ENCODE measurements at places on chromosomes 7 and 10.

GRCh38 chr10:29392376-29393021 is 103.6 kb downstream of the LYZL1 start:
- peak; percentile 44 for DNase-seq

DNA sequence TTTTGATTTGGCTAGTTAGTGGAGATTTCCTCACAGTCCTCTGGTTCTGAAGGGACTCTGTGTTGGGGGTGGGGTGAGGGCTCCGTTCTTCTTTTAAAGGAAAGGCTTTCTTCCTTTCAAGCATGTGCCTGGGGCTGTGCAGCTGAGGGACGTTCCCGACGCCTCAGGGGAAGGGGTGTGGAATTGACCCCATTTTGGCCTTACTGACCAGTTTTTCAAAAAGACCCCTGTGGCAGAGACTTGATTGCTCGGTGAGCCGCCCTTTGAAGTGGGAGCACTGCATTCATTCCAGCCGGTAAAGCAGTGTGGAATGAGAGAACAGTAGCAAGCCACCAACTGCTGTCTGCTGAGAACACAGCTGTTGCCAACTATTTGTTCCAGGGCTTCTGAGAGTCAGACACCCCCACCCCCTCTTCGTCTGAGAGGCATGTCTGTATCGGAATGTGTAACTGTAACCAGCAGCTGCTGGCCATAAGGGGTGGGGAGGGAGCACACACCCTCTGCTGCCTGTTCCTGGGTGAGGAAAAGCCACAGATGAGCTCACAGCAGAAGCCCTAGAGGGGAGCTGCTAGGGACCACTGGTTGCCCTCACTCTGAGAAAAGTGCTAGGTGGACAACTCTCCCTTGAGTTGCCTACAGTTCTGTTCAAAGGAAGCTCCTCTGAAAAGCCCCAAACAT is 33.2 kb downstream of the WBP1L start:
- no peak for DNase-seq

GRCh38 chr7:130008941-130009847 is 42.0 kb downstream of the ZC3HC1 start:
- no peak for DNase-seq

- DNase-seq = no peak
Measured at GRCh38 chr10:35178331-35178730, 51.7 kb downstream of the CREM start.

GRCh38 chr10:43194266-43194665 is 56.0 kb downstream of the CSGALNACT2 start:
- no peak for DNase-seq

DNA sequence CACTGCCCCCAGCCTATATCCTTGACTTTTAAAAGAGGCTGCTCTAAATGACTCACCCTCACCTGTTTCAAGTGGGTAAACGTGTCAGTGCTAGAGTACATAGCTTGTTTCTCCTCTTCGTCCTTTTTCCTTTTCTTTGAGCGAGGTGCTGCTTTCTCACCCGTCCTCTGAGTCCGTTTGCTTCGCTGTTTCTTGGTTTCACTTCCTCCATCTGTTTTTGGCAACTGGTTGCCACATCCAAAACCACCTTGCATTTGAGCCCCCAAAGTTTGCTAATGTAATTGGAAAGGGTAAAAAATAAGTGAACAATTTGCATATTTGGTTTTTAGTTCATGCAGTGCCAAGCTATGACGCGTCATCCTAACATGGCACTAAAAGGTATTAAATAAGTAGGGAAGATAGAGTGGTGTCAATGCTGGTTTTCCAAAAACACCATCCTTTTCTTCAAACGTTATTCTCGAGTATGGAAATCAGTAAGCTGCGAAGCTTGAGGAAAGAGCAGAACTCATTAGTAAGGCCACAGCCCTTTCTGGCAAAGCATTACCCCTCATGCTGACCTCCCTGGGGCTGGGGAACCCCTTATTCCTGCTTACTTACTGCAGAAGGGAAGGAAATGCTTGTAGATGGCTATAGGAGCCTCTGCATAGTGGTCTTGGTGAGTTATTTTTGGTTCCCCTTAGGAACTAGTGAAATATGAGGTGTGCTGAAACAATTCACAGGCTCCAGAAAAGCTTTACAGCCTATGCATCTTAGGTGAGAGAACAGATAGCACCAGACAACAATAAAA is 133.5 kb downstream of the GALNT11 start:
- DNase-seq = no peak

DNA sequence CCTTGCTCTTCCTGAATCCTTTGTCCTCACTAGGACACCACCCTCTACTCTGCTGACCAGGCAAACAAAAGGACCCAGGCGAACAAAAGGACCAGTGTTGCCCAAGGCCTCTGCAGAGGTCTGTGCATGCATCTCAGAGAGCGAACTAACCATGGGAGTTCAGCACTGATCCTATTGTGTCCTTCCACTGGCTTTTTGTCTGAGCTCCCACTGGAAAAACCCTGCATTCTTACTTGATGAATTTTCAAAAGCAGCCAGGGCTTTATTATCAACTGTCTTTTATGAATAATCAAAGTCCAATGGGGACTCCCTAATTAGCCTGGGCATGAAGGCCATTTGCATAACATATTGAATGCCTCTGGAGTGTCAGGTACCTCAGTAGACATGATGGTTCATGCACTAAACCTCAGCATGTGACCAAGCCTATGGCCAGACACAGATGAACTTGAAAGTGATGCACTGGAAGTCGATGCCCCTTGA is 140.6 kb downstream of the KCNMA1 start:
- no peak for DNase-seq

GRCh38 chr10:89121764-89122020 is 85.4 kb downstream of the CH25H start:
- no peak for DNase-seq

DNA sequence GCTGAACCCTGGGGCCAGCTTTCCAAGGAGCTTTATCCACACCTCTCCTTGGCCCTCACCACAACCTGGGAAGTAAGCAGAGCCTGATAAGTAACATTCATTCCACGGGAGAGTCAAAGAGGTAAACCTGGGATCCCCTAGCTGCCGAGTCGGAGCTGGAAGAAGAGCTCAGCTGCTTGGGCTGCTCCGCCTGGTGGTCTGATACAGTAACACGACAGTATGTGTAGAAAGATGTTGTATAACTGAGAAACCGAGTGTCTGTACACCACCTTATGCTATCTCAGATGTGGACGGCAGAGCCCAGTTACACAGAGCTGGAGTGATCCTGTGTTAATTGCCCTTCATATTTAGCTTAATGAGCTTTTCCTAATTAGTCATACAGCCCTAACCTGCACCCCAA is 151.3 kb upstream of the KMT2E start:
- no peak for DNase-seq

DNA sequence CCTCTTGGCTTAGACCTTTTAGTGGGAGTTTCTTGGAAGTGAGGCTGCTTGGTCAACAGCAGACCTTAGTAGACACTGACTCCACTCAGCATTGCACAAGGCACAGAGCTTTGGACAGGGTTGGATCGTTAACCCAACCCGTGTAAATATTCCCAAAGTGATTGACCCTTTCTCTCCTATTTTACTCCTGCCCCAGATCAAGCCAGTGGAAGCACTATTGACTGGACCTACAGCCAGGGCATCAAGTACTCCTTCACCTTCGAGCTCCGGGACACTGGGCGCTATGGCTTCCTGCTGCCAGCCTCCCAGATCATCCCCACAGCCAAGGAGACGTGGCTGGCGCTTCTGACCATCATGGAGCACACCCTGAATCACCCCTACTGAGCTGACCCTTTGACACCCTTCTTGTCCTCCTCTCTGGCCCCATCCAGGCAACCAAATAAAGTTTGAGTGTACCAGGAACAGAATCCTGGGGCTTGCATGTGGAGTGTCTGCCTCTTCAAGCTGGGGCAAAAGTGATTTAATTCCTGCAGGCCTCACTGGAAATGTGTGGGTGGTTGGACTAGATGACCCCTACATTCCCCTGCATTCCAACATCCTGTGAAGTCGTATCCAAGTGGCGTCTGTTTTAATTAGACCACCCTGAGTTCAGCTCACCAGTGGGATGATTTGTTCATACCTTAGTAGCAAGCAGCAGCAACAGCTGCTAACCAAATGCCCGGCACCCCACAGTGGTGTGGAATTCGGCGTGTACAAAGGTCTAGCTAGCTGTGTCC is 7.5 kb downstream of the CPA1 start:
- no peak for DNase-seq

- DNase-seq = no peak
Measured at GRCh38 chr7:29840701-29841100, 34.4 kb downstream of the WIPF3 start.

DNA sequence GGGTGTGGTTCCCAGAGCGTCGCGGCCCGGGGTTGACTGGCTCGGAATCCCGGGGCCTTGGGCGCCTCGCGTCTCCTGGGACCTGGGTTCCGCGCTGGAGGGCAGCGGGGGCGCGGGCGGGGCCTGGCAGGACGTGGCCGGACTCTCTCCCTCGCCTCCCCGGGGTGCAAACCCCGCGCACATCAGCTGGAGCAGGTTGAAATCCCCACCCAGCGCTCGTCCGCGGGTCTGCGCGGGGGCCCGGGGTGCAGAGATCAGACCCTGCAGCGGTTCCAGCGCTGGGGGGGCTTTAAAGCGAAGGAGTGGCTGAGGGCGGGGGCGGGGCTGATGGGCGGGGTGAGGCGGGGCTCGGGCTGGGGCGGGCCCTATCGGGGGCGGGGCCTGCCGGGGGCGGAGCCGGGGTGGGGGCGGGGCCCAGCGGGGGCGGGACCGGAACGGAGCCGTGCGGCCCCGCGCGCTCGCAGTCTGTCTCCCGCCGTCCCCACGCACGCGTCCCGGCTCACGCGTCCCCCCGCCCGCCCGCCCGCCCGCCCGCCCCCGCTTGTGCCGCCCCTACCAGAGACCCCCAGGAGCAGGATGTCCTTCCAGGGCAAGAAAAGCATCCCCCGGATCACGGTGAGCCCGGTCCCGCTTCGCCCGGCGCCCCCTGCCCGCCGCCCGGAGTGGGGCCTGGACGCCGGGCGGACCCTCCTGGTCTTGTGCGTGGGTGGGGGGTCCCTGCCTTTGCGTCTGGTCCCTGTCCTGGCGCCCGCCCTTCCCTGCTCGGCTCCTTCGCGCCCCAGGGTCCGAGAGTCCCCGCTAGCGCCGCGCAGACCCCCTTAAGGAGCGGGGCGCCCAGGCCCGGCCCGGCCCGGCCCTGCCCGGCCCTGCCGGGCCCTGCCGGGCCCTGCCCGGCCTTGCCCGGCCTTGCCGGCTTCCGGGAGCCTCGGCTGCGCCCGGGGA is at the start of gene DPYSL4:
DPYSL4 (plus strand) TSS at position 461 of the 942 bp plus-strand sequence; CDS start at position 577, 116 bp downstream.
- DNase-seq = peak; percentile 50

- DNase-seq = no peak
Measured at GRCh38 chr7:102193806-102194205, 92.9 kb upstream of the SH2B2 start.

GRCh38 chr7:132501956-132502355 is 74.3 kb downstream of the PLXNA4 start:
- DNase-seq = no peak

DNA sequence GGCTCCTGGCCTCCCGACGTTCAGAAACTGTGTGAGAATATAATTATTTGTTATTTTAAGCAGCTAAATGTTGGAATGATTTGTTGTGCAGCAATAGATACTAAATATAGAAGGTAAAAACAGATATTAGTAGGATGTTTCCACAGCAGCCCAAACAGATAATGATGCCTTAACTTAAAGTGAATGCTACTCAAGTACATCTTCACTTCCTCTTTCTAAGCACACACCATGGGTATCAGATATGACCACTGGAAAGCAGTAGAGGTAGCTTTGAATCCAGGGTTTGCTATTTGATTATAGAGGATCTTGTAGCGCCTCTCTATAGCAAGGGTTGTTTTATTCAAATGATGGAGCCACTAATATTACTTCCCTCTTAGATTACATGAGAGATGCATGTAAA is 38.2 kb upstream of the BET1 start:
- DNase-seq = no peak

GRCh38 chr10:93768892-93769291 is 11.2 kb downstream of the LGI1 start:
- no peak for DNase-seq

DNA sequence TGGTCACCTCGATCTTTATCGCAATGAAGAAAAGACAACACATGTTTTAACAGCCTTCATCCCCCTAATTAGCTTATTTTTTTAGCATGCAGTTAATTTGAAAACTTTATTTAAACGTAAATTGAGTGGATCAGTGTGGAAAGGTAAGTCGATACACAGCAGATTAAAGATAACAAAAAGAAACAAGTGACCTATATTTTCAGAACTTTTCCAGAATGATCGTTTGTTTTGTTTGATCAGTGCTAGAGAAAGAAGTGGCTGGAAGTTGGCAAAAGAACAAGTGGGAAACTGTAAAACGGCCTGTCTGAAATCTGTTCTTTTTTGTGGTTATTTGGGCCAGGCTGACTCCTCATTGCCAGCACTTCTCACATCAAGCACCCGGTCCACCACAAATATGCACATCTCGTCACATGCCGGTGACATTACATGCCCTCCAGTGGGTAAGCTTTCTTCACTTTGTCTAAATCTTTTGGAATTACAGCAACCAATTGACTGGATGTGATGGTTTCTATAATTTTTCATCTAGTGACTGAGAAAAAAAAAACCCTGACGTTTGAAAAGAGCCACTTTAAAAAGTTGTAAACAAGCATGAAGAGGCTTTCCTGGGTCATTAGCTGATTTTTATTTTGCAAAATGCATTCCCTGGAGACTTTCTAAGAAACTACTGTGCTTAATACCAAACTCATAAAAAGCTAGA is 33.2 kb downstream of the C7orf33 start:
- DNase-seq = no peak

DNA sequence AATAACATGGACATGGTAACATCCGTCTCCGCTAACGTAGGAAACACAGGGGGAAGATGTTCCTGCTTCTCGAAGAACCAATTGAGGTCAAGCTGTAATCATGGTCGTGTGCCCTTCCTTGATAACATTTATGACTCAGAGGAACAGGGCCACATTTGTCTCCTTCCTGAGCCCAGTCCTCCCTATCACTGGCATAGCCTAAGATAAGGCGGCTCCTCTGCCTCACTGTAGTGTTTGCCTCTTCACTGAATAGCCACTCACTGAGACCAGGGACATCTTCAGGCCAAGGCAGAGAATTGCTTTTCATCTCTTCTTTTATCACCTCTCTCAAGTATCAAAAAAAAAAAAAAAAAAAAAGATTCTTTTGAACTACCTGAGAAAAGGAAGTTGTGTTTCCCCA is 5.4 kb upstream of the GRM8 start:
- DNase-seq = no peak

- no peak for DNase-seq
Measured at GRCh38 chr10:132521466-132522102, 16.0 kb upstream of the INPP5A start.

- no peak for DNase-seq
Measured at GRCh38 chr10:113612154-113612553, 51.7 kb downstream of the NRAP start.

- no peak for DNase-seq
Measured at GRCh38 chr10:131578472-131578970, 267.0 kb upstream of the TCERG1L start.

DNA sequence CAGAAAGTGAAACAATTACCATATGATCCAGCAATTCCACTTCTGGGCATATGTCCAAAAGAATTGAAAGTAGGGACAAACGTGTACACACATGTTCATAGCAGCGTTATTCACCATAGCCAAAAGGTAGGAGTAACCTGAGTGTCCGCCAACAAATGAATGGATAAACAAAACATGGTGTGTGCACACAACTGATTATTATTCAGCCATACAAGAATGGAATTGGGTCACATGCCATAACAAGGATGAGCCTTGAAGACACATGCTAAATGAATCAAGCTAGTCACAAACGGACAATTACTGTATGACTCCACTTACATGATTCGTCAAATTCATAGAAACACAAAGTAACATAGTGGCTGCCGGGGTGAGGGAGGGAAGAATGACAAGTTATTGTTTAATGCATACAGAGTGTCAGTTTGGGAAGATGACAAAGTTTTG is 4.1 kb upstream of the OIT3 start:
- no peak for DNase-seq

Data from stimulated activated naive CD8-positive, alpha-beta T cell treated with anti-CD3 and anti-CD28 coated beads, Interleukin-15, Interleukin-2, amounts not matched to agents 100 U/mL and 50 U/mL, for 24 hours (primary cell).